Daoy (cell line): ENCODE measurements at places on chromosomes 11 and 22. TPM values are rescaled to one million over a fixed set of nuclear protein-coding genes. Genes with fewer than 3 reads are reported as not detected.

- no peak for DNase-seq
These were observed 47.7 kb upstream of the ANO1 start for GRCh38 chr11:70030412-70030811.

DNA sequence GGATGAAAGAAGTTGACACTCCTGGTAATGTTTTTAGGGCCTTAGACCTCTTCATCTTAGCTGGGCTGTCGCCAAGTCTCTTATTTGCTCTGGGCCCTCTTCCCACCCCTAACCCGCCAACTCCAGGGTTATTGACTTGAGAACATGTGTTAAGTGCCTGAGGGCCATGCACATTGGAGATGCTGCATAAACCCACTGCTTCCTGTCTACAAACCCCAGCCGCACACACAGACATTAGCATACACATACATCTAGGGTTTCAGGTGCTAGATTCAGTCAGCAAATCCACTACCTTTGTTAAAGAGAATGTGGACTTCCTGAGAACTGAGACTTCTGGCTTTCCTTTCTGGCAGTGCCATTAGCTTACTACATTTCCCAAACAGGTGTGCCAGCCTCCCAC, 817 bp downstream of the PANX3 start:
- no peak for DNase-seq

- DNase-seq = no peak
These were observed 66.5 kb upstream of the SLC25A18 start for GRCh38 chr22:17496841-17497240.

GRCh38 chr11:100793525-100793924, 106.4 kb downstream of the ARHGAP42 start:
- no peak for DNase-seq

DNA sequence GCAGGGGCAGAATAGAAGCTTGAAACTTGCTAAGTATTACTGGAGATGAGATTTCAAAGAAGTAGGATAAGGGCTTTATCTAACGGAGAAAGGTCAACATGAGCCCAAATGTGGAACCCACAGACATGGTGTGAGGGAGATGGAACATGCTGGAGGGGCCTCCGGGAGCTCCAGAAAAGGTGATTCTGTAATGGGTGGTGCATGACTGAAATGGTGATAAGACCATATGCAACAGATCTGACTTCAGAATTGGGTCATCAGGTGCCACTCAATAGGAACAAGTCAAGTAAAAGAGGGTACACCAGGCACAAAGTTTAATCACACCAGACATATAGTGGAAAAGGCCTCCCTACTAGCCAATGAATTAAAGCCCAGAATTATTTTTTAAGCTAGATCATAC, 7.9 kb upstream of the CEP295 start:
- no peak for DNase-seq

GRCh38 chr11:107011977-107012376, 6.3 kb downstream of the GUCY1A2 start:
- peak; percentile 18 for DNase-seq

GRCh38 chr11:34850334-34850733, 65.8 kb downstream of the APIP start:
- no peak for DNase-seq

- no peak for DNase-seq
These were observed 1.2 kb downstream of the GUCY1A2 start for GRCh38 chr11:107017104-107017432.

- peak; percentile 57 for DNase-seq
These were observed 17.6 kb upstream of the LIN7C start for GRCh38 chr11:27524155-27524554.

DNA sequence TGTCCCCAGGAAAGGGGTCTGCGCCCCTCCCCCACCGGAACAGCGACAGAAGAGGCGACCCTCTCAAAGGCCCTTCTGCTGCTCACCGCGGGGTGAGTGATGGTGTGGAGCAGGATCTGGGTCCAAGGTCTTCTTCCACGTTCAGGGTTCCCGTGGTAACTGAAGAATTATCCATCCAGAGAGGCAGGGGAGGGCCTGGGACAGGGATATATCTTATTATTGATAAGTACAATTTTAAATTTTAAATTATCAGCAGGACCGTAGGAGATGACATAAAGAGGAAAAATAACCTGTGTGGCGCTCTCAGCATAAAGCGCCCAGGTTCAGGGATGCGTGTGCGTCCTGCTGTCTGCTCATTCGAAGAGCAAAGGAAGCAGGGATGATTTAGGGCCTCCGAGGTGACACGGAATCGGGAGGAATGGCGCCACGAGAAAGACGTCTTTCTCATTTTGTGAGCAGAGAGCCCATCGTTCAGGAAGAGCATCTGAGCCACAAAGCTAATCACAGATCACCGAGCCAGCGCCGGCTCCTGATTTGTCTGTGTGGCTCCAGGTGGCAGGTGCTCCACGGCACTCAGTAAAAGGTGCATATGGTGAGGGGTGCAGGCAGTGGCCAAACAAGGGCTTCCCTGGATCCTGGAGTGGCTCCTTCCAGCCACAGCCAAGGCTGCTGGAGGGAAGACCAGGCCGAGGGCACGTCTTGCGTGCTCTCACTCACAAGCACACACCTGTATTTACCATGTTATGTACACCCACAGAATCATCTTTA, 19.3 kb downstream of the KRTAP5-5 start:
- DNase-seq = no peak

DNA sequence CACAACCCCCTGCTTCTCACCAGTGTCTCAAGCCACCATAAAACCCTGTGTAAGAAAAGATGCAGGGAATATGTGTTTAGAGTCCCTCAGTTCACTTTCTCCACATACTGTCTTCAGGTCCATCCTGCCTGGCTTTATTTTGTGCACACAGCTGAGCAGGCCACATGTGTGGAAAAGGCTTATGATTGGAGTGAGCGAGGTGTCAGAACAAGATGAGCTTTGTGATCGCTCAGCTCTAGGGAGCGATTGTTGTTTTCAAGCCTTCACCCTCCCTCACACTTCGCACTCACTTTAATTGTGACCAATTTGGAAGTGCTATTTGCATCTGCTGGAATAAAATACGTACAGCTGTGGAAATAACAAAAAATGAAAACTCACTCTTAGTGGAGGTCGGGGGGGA, 931.1 kb upstream of the TENM4 start:
- no peak for DNase-seq

- peak; percentile 30 for DNase-seq
These were observed 882 bp downstream of the CYB5R2 start for GRCh38 chr11:7672276-7672959.

- DNase-seq = no peak
These were observed 97.6 kb upstream of the BID start for GRCh38 chr22:17871726-17872458.

- DNase-seq = no peak
These were observed 1.1 kb downstream of the MLC1 start for GRCh38 chr22:50084080-50084477.

DNA sequence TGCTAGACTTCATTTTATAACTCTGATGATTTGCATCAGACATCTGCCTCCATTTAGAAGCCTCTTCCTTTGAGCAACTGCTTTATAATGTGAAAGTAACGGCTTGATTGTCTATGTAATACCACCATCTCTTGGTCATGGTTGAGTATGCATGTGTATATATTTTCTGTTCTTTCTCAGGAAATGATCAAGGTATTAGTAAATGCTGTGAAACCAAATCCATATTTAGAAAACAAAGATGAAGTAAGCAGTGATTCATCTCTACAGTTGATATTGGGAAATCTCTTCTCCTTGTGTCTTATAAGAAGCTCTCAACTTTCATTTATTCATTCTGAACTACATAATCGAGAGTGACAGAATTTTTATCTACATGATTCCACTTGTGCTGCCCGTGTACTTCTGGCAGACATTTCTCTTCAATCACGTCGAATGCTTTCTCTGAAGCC, 104.6 kb upstream of the ANO3 start:
- peak; percentile 7 for DNase-seq

- DNase-seq = no peak
These were observed 114.1 kb downstream of the FAR1 start for GRCh38 chr11:13782390-13783075.

GRCh38 chr11:7251836-7252682, at the start of gene SYT9:
TSS of gene SYT9 (plus strand) at chr11:7251904. CDS start at chr11:7252187, 283 bp downstream.
- peak; percentile 71 for DNase-seq

DNA sequence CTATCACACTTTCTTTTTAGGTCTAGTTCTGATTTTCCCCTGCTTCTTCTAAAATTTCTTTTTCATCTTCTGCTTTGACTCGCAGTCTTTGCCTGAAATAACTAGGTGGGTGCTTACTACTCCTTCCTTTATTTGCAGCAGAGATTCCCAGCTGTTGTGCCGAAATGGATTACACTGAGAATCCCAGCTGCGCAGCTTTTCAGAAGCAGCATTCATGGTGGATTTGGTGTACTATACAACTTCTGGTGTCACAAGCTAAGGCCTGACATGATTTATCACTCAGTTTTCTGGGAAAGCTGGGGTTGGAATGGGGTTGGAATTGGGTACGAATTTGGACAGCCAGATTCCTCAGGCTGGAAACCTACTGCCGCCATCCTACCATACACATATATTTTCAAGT, 6.0 kb upstream of the XKR3 start:
- no peak for DNase-seq

DNA sequence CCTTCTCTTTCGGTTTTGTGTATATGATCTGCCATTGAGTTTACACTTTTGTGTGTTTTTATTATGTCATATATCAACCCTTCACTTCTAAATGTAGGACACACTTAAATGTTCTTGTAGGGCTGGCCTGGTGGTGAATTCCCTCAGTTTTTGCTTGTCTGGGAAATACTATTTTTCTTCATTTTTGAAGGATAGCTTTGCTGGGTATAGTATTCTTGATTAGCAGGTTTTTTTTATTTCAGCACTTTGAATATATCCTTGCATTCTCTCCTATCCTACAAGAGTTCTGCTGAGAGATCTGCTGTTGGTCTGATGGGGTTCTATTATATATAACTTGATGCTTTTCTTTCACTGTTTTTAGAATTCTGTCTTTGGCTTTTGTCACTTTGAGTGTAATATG, 79.1 kb downstream of the TECTA start:
- DNase-seq = no peak

- DNase-seq = no peak
These were observed 98.7 kb downstream of the MORC2 start for GRCh38 chr22:30869667-30870395.

- no peak for DNase-seq
These were observed 12.2 kb downstream of the MED19 start for GRCh38 chr11:57699813-57700212.

DNA sequence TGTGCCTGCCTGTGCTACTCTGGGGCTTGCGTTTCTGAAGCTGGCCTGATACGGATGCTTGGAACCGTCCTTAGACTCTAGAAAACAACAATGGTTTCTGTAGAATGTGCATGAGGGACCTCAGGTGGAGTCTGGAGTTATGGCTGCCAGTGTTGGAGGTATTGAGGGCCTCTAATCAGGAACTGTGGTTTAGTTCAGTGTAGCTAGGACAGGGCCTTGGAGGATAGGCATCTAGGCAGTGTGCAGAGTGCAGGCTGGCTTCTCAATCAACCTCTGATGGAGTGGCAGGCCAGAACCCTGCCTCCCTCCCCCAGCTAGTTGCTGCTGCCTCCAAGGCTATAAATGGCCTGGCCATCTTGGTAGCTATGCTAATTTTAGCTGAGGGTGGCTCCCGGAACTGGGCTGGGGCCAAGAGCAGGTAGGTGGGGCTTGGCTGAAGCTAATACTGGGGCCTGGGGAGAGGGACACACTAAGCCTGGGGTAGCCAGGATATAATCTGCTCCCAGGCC, 4.0 kb downstream of the STIM1 start:
- no peak for DNase-seq

- no peak for DNase-seq
These were observed 275.0 kb downstream of the ST3GAL4 start for GRCh38 chr11:126630488-126630887.

- no peak for DNase-seq
These were observed 10.6 kb downstream of the MYH9 start for GRCh38 chr22:36377022-36377631.

DNA sequence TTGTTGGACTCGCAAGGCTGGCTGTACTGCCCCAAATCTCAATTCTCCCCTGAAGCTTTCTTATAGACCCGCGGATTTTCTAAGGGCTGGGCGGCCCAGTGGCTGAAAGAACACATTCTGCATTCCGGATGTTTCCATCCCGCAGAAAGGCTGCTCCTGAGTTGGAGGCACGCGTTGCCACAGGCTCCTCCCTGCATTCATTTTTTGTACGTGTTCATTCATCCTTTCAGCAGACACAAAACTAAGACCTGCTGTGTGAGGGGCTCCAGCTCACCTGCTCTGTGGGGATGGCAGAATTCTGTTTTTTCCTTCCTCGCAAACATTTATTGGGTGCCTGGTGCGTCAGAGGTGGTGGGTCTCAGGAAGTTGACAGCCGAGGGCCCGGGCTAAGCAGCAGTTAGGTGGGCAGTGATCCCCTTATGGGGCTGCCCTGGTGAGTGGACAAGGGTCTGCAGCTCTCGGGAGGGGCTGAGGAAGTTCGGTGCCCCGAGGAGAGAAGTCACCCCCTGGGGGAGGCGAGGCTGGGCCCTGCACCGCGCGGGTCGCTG, 23.7 kb downstream of the SHANK3 start:
- DNase-seq = no peak

- DNase-seq = no peak
These were observed 43.0 kb downstream of the LMO2 start for GRCh38 chr11:33848717-33849390.

DNA sequence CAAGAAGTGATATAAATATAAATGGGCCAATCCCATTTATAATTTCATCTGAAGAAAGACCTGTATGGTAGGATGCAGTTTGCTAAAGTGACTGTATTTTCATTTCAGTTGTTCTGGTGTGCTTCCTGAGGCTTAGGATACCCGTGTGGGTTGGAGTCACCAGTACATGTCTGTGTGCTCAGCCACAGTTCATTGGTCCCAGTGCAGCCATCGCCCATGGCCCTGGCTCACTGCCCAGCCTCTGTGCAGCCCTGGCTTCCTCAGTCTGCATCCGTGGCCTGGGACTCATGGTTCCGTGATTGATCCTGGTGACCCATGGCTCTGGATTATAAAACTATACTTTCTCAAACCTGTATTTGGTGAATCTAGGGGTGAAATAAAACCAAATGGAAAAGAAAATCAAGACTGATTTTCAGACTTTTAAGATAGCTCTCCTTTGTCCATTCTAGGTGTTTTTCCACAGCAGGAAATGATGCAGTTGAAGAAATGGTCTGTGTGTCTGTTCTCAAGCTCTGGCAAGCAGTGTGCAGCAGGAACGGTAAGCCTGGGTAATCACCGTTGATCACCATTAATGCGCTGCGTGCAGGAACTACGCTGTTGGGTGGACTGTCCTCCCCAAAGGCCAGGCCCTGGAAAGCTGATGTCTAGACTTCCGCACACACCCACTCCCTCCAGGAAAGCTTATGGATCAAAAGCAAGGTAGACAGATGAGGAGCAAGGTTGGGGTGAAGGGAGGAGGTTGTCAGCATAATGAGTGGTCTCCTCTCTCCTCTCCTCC, 27.2 kb downstream of the TTC12 start:
- DNase-seq = no peak

Gene GPHA2
- total RNA-seq = not detected in 2 replicates

Gene MMP13
- total RNA-seq = 0.17 TPM in 1 of 2 replicates, not detected in the other

Gene CLDN25
- total RNA-seq = not detected in 2 replicates

Gene TIMP3
- total RNA-seq = 25.4 and 26.1 TPM in 2 replicates

Gene P4HA3
- 1.5 and 2.5 TPM in 2 replicates for total RNA-seq

Gene TMEM223
- 23.2 and 32.2 TPM in 2 replicates for total RNA-seq

Gene USP47
- total RNA-seq = 32.9 and 34.5 TPM in 2 replicates

Gene RPUSD4
- total RNA-seq = 19.0 and 30.4 TPM in 2 replicates

Gene GRK3
- 2.5 and 4.8 TPM in 2 replicates for total RNA-seq

Gene GSTT2B
- total RNA-seq = 0.68 and 0.91 TPM in 2 replicates

Gene LRRC32
- total RNA-seq = 0.18 and 0.29 TPM in 2 replicates

Gene OR4X1
- not detected in 2 replicates for total RNA-seq

Gene CALCA
- total RNA-seq = not detected in 2 replicates

Gene KRTAP5-5
- total RNA-seq = not detected in 2 replicates

Gene SART1
- 67.4 and 84.6 TPM in 2 replicates for total RNA-seq

Gene TCF20
- 24.3 and 29.7 TPM in 2 replicates for total RNA-seq
